ENCODE measurements at places on chromosomes 11 and 22.

GRCh38 chr11:43664295-43664694, 16.2 kb upstream of the HSD17B12 start:
- DNase-seq: no peak

GRCh38 chr11:110951037-110951949, 239.1 kb upstream of the ARHGAP20 start:
- DNase-seq: no peak

DNA sequence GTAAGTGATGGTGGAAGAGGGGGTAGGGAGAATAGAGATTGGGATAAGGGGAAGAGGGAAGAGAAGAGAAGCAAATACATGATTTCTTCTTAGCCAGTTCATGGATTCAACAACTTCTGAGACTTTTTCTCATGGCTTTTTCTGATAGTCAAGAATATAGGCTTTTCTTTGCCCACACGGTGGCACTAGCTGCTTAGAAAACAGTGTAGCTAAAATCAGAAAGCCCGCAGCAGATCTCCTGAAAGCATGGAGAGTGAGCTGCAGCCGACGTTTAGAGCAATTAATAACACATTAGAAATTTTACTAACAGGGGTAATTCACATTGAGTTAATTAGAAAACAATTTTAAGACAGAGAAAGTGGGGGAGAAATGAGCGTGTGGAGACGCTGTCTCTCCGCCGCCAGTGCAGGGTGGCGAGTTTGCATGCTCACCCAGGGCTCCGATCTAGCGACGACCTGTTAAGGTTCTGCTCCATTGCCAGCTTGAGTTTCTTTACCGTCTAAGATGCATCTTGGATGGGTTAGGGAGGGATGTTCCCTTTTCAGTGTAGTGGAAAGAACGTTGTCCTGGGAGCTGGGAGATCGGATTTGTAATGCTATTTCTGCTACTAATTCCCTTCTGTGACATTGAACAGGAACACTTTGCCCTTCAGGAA, 3.3 kb upstream of the RAG1 start:
- peak; percentile 32 for DNase-seq

DNA sequence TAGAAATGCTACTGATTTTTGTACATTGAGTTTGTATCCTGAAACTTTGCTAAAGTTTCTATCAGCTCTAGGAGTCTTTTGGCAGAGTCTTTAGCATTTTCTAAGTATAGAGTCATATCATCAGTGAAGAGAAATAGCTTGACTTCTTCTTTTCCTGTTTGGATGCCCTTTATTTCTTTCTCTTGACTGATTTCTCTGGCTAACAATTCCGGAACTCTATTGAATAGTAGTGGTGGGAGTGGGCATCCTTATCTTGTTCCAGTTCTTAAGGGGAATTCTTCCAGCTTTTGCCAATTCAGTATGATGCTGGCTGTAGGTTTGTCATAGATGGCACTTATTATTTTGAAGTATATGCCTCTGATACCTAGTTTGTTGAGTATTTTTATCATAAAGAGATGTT, 197.7 kb downstream of the AASDHPPT start:
- no peak for DNase-seq

- no peak for DNase-seq
Observed at GRCh38 chr11:65563601-65564000, 5.4 kb upstream of the LTBP3 start.

GRCh38 chr22:22578702-22579424, 19.8 kb upstream of the PRAME start:
- DNase-seq: no peak

DNA sequence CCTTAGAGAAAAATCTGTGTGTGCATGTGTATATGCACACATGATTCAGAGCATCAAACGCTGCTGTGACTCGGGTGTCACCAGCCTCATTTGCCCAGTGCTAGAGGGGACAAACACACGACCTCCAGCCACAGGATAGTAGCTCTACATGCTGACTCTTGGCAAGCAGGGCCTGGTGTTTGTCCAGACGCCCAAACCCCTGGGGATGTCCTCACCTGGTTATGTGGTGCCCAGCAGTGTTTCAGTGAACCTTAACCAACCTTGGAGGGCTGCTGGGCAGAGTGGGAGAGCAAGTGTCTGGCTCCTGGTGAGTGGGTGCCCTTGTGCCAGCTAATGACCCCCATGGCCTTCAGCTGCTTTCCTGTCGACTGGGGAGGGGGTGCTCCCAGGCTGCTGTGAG, 26.7 kb downstream of the IGLL1 start:
- no peak for DNase-seq
